ENCODE measurements at places on chromosomes 4 and X.

- no peak for DNase-seq
These were observed 151.3 kb upstream of the TTC29 start for GRCh38 chr4:147096667-147097604.

- DNase-seq = no peak
These were observed 28.4 kb downstream of the GUCY1B1 start for GRCh38 chr4:155787113-155787710.

GRCh38 chr4:174396599-174397110 lies 112.9 kb downstream of the CEP44 start:
- no peak for DNase-seq

- no peak for DNase-seq
These were observed 46.6 kb downstream of the ZFP42 start for GRCh38 chr4:188042191-188042590.

DNA sequence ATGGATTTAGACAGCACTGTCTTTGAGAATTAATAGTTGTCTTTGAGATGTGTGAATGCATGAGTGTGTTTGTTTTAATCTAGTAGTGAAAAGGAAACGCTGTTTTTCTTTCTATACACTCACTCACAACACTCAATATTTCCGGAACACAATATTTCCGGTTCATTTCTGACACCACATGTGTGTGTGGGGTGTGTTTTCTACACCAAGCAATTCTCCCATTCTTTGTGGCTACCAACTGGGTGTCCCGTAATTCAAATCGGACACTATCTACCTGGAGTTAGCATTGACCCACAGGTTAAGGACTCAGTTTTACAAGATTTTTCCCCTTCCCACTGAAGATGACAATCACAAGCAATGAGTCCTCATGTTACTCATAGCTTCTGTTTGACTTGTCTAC lies 113.9 kb downstream of the SNCA start:
- no peak for DNase-seq

DNA sequence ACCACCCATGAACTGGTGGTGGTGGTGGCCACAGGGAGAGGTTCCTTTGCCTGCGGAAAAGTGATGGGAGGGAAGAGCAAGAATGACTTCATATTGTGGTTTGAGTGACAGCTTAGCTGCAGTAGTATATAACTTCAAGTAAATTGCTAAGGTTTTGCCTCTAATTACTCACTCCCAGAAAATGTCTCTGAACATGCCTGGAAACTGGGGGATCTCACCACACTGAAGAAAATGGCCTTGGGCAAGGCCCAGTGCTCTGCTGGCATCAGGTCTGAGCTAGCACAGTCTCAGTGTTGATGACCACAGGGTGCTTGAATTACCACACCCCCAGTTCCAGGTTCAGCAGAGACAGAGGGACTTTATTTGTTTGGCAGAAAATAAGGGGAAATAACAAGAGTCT lies 2085.4 kb downstream of the ARAP2 start:
- no peak for DNase-seq

DNA sequence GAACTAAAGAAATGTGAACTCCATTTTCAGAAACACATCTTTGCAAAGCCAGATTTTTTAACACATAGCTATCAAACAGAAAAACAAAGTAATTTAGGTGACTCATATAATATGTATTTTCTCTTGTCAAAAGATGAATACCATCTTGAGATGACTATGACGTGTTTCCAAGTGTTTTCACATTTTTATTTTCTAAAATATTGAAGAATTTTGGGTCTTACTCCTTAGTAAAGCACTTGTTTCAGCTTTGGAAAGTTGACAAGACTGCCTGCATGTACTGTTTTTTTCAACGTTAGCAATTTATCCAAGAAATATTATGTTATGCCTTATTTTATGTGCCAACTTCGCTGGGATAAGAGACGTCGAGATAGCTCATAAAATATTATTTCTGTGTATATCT lies 733.9 kb upstream of the EPHA5 start:
- no peak for DNase-seq

DNA sequence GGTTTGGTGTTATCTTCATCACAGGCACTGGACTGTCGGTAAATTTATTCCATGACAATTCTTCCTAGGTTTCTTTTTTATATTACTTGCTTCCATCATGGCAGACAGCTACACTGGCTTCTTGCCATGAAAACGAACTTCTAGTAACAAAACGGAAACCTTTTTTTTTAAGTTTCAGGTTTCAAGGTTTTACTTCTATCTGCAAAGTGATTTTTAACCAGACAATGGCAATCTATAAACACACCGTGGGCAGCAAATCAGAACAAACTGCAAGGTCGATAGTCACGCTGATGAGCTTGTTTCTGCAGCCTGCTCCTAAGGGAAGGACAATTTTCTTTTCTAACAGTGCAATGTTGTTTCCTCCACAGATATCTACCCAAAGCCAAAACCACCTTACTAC lies 29.9 kb downstream of the XG start:
- no peak for DNase-seq

DNA sequence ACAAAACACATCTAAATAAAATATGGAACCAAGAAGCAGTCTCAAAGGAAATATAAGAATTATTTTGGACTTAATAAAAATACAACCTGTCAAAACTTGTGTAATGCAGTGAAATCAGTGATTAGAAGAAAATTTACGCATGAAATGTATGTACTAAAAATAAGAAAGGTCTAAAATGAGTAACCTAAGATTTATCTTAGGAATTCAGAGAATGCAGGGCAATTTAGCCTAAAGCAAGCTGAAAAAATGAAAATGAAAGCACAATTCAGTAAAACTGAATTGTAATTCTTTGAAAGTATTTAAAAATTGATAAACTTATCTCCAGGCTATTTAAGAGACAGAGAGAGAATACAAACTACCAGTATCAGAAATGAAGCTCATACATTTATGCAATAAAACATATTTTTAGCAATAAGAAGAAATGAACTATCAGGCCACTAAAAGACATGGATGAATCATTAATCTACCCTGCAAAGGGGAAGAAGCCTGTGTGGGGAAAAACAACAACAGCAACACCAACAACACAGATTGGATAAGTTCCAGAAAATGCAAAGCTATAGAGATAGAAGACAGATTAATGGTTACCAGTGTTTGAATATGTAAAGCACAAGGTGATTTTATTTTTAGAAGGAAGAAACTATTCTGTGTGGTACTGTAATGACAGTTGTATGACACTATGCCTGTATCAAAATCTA lies 442.0 kb upstream of the ADGRL3 start:
- no peak for DNase-seq

GRCh38 chr4:181078196-181078595 lies 1165.0 kb upstream of the TENM3 start:
- DNase-seq = no peak

GRCh38 chrX:13064599-13065143 lies 20.3 kb upstream of the FAM9C start:
- no peak for DNase-seq

DNA sequence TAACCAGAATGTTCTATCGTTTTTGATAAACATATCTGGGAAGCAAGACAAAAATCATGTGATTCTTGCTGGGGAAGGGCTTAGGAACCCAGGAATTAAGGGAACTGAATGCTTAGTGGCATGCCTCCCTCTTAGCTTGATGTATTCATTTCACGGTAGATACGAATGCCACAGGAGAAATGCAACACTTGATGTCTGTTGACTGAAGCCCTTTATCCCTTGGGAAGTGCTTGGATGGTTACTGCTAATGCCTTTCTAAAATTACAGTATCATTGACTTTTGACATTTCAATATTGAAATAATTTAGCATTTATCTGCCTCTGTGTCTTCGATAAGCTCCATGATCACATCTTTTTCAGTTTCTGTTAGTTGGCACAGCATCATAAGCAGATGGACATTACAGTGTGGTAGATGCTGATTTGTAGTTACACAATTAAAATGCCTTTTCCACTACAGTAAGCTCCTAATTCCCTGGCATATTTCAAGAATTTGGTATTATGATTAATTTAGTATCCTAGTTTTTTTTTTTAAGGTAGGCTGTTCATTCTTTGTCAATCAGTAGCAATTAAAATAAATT lies 226.7 kb downstream of the ARHGAP10 start:
- DNase-seq = no peak

DNA sequence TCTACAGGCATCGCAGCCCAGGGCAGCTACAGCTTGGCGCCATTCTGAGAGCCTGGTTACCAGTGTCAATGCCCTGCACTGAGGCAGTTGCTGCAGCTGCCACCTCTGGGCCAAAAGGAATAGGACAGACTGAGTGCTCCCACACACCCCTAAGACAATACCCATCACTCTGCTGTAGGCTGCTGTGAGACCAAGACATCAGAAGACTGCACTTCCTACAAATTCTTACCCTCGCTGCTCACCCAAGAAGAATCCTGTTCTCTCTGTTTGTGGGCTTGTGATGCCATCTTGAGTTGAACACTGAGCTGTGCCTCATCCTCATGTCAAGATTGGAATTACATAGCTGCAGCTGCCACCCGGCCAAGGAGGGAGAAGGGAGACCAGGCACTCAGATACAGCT lies 1847.0 kb upstream of the PCDH10 start:
- no peak for DNase-seq

GRCh38 chr4:141413366-141413765 lies 192.7 kb downstream of the ZNF330 start:
- DNase-seq = no peak

GRCh38 chrX:17710871-17711301 lies 26.4 kb upstream of the SCML1 start:
- DNase-seq = no peak

DNA sequence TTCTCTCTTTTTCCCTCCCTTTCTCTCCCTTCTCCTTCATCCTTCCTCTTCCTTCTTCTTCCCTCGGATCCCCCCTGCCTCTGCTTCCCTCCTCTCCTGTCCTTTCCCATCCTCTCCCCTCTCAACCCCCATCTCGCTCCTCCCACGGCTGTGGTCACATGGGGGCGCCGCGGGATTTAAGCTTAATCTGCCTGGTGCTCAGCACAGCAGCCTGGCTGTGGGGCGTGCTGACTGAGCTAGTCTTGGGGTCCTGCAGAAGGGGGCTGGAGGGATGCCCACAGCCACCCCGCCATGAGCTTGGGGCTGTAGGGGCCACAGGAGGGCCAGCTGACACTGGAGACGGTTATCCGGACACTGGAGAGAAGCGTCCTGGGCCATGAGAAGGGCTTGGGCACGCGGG lies 10.7 kb downstream of the SMIM10L2A start:
- DNase-seq = no peak

GRCh38 chr4:134551348-134551747 lies 349.8 kb upstream of the PABPC4L start:
- DNase-seq = no peak

GRCh38 chr4:138734746-138735145 lies 280.8 kb upstream of the NOCT start:
- no peak for DNase-seq

GRCh38 chr4:30839583-30840520 lies 119.7 kb downstream of the PCDH7 start:
- peak; percentile 52 for DNase-seq

DNA sequence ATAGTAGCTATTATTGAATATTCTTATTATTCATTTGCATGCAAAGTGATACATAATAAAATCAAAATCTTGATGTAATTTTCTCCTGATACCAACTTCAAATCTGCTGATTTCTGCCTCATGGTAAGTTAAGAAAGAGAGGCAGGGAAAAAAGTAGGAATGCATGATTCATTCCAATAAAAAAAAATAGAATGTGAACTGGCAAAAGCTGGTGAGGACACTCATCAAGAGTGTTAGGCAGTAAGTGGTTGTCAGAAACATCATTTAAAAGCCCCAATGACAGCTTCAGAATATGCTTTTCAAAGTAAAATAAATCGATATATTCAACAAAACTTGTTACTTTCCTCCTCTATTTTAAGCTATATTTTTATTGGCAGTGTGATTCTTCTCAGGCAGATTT lies 979.1 kb downstream of the TECRL start:
- no peak for DNase-seq

GRCh38 chr4:103429283-103429682 lies 231.1 kb upstream of the CENPE start:
- DNase-seq = no peak

DNA sequence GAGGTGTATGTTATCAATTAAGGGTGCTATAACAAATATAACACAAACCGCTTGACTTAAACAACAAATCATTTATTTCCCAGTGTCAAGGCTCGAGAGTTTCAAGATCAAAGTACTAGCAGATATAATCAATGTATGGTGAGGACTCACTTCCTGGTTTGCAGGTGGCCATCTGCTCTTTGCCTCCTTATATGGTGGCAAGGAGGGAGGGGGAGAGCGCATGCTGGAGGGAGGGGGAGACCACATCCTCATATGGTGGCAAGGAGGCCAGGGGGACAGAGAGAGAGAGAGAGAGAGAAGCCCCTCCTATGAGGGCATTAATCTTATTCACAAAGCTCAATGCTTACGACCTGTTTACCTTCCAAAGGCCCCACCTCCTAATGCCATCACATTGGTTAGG lies 372.3 kb upstream of the SPOCK3 start:
- DNase-seq = no peak

GRCh38 chr4:30832639-30833038 lies 112.5 kb downstream of the PCDH7 start:
- DNase-seq = no peak

- DNase-seq = no peak
These were observed 1071.5 kb downstream of the PCDH7 start for GRCh38 chr4:31791666-31792065.

GRCh38 chr4:140691369-140691768 lies 64.8 kb downstream of the TBC1D9 start:
- no peak for DNase-seq

GRCh38 chrX:23901805-23902204 lies 5.9 kb downstream of the APOO start:
- DNase-seq = peak; percentile 48

- no peak for DNase-seq
These were observed 71.1 kb downstream of the CLOCK start for GRCh38 chr4:55475394-55476243.

GRCh38 chrX:120477453-120477852 lies 8.4 kb upstream of the LAMP2 start:
- DNase-seq = no peak

- DNase-seq = no peak
These were observed 3.1 kb upstream of the TDO2 start for GRCh38 chr4:155900381-155900780.

GRCh38 chr4:6746721-6747293 lies 30.8 kb downstream of the BLOC1S4 start:
- DNase-seq = peak; percentile 48

DNA sequence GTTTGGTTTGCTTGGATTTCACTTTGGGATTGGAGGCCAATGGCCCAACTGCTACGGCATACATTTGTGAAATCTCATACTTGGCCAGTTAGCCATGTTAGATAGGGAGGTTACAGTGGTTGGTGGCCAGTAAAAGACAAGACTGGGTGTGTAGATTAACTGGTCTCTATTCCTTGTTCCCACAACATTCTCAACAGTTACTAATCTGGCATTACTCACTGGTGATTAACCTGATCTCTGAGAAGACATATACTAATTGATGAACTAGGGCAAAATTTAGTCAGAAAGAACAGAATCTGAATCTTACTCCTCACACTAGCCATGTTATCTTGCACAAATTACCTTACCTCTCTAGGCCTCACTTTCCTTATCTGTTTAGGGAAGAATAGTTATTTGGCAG lies 33.4 kb downstream of the GATB start:
- no peak for DNase-seq

- no peak for DNase-seq
These were observed 74.1 kb downstream of the TAB3 start for GRCh38 chrX:30814978-30815377.
